ENCODE measurements at places on chromosomes 3 and 15. TPM values are rescaled to one million over a fixed set of nuclear protein-coding genes. Genes with fewer than 3 reads are reported as not detected.

Gene EBLN2
- 1.4 TPM for polyA plus RNA-seq

Gene PLCH1
- polyA plus RNA-seq, result 0.08 TPM

DNA sequence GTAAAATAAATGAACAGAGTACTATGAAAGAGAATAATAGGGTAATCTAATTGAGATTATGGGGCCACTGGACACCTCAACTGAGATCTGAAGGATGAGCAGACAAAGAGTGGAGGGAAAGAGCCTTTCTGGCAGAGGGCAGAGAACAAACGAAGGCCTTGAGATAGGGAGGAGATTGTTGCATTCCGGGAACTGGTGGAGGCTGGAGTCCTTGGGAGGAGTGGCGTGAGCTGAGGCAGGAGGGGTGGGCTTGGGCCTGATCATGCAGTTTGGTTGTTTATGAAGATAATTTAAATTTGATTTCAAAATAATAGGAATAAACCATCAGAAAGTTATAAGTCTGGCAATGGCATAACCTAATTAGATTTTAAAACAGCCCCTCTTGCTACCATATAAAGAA is 59.5 kb upstream of the GALNT15 start:
- H3K4me3 ChIP-seq, result no peak overlapping the region
- no peaks in the 10 kb centered on the region for H3K36me3 ChIP-seq
- peak overlapping the region; percentile 80 for H3K27ac ChIP-seq

- peak overlapping the region; percentile 35 for H3K4me3 ChIP-seq
- no peaks in the 10 kb centered on the region for H3K36me3 ChIP-seq
- DNase-seq, result peak; percentile 76
- H3K27ac ChIP-seq, result no peak overlapping the region
- H3K27me3 ChIP-seq, result peaks cover 55% of the 10 kb centered on the region
- peaks cover 4% of the 10 kb centered on the region for H3K4me1 ChIP-seq
Measured at GRCh38 chr15:29570121-29570947, 251.9 kb downstream of the TJP1 start.

- no peak for DNase-seq
- no peaks in the 10 kb centered on the region for H3K36me3 ChIP-seq
- H3K27me3 ChIP-seq, result no peaks in the 10 kb centered on the region
- no peak overlapping the region for H3K27ac ChIP-seq
- H3K4me3 ChIP-seq, result no peak overlapping the region
Measured at GRCh38 chr3:59273976-59274375, 224.2 kb upstream of the CFAP20DC start.

GRCh38 chr3:44762690-44763089 is 1.1 kb downstream of the KIF15 start:
- peaks cover 2% of the 10 kb centered on the region for H3K4me1 ChIP-seq
- H3K4me3 ChIP-seq, result peak overlapping the region; percentile 84
- DNase-seq, result no peak
- no peaks in the 10 kb centered on the region for H3K36me3 ChIP-seq

GRCh38 chr3:25444273-25444672 is 16.2 kb downstream of the RARB start:
- peaks cover 25% of the 10 kb centered on the region for H3K4me1 ChIP-seq
- H3K27ac ChIP-seq, result no peak overlapping the region
- DNase-seq, result peak; percentile 44

Measured in SK-N-SH (cell line).